ENCODE measurements at places on chromosomes 1 and 21. TPM values are rescaled to one million over a fixed set of nuclear protein-coding genes. Genes with fewer than 3 reads are reported as not detected.

DNA sequence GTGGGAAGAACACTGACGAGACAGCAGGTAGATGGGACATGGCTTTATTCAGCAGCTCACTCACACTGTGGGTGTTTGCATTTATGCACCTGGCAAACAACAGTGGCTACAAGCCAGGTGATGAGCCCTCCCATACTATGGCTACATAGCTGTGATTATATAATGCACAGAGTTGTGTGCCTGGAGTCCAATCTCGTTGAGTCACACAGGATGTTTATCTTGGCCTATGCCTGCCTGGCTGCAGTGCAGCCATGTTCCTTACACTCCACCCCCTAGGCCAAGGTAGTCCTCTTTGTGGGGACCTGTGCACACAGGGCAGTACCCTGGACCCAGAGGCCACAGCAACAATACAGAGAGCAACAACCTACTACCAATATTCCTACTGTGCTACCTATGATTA is 1643.8 kb downstream of the MRPL39 start:
- no peak for DNase-seq
- no peaks in the 10 kb centered on the region for H3K36me3 ChIP-seq
- no peak overlapping the region for H3K4me3 ChIP-seq
- H3K27me3 ChIP-seq = no peaks in the 10 kb centered on the region

GRCh38 chr21:33674226-33674625 is 31.9 kb downstream of the ITSN1 start:
- peaks cover 8% of the 10 kb centered on the region for H3K36me3 ChIP-seq
- no peak overlapping the region for H3K4me3 ChIP-seq
- H3K27me3 ChIP-seq = no peaks in the 10 kb centered on the region
- H3K4me1 ChIP-seq = peaks cover 5% of the 10 kb centered on the region
- peak overlapping the region; percentile 50 for H3K27ac ChIP-seq

The GPX7 gene
- total RNA-seq = 62.6 TPM

- H3K27me3 ChIP-seq = no peaks in the 10 kb centered on the region
- no peak for DNase-seq
- no peak overlapping the region for H3K4me3 ChIP-seq
- H3K4me1 ChIP-seq = no peaks in the 10 kb centered on the region
- no peak overlapping the region for H3K27ac ChIP-seq
Observed at GRCh38 chr1:219401724-219402625, 210.9 kb downstream of the ZC3H11B start.

GRCh38 chr1:74523873-74524480 is 11.6 kb upstream of the LRRC53 start:
- peaks cover 5% of the 10 kb centered on the region for H3K4me1 ChIP-seq
- no peaks in the 10 kb centered on the region for H3K36me3 ChIP-seq
- H3K27me3 ChIP-seq = no peaks in the 10 kb centered on the region
- DNase-seq = no peak
- no peak overlapping the region for H3K27ac ChIP-seq

DNA sequence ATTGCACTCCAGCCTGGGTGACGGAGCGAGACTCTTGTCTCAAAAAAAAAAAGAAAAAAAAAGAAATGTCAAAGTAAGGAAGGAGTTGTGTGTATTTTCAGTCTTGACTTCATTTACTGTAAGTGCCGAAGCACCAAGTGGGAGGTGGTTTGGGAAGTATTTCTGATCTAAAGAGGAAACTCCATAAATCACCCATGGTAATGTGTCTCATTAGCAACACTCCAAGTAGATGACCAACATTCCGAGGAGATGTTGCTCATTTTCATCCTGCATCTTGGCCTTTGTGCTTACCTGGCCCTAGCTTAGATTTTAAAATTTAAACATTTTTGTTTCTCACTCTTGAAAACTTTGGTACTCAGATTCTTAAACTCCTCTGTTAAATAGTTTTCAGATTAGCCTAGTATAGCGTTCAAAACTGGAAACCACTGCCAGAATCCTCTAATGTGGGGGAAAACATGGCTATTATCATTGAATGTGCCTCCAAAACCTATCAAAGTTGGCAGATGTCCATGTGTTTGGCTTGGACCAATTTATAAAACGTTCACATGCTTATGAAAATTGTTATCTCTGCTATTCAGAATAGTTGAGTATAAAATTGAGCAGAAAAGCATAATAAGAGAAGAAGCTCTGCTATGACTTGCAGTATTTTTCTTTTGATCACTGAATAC is 110.4 kb downstream of the NFIA start:
- H3K36me3 ChIP-seq = no peaks in the 10 kb centered on the region
- H3K4me1 ChIP-seq = peaks cover 61% of the 10 kb centered on the region
- no peak for DNase-seq
- no peaks in the 10 kb centered on the region for H3K27me3 ChIP-seq

GRCh38 chr1:106910798-106911197 is 145.7 kb upstream of the PRMT6 start:
- no peak overlapping the region for H3K27ac ChIP-seq
- DNase-seq = no peak
- no peak overlapping the region for H3K4me3 ChIP-seq
- no peaks in the 10 kb centered on the region for H3K27me3 ChIP-seq
- H3K4me1 ChIP-seq = no peaks in the 10 kb centered on the region
- no peaks in the 10 kb centered on the region for H3K36me3 ChIP-seq

The PKN2 gene
- total RNA-seq = 63.4 TPM
